ENCODE measurements at places on chromosomes 5 and 9. TPM values are rescaled to one million over a fixed set of nuclear protein-coding genes. Genes with fewer than 3 reads are reported as not detected.

Gene PAPPA
- 0.09 TPM for total RNA-seq

Gene TAF7
- total RNA-seq = 85.3 TPM

GRCh38 chr9:682633-683508 lies 158.6 kb upstream of the DMRT1 start:
- DNase-seq = no peak
- H3K36me3 ChIP-seq = no peaks in the 10 kb centered on the region
- H3K4me1 ChIP-seq = peaks cover under 1% of the 10 kb centered on the region
- H3K4me3 ChIP-seq = no peak overlapping the region
- no peak overlapping the region for H3K27ac ChIP-seq
- no peaks in the 10 kb centered on the region for H3K27me3 ChIP-seq

DNA sequence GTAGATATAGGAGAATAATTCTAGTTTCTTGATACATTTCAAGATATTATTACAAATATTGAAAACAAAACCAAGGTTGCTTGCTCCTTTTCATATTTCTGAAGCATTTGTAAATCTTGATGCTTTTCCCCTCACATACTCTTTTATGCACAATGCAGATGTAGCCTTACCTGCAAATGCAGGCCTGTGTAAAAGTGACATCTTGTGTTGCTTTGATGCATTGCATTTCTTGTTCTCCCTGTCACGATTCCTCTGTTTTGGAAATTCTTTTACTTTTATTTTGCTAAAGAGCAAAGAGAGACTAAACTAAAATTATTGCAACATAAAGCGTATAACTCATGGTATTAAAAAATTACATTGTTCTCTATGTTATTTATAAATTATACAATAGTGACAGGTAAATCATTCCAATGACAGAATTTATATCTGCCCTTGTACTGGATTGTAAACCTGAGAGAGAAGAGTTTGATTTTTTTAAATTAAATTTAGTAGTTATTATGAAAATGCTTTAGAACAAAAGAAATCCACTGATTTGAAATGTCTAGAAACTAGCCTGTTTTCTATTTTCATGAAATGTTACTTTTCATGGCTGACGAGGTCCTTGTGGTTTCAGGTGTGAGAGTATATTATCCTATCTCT lies 970.0 kb downstream of the MAT2B start:
- DNase-seq = no peak
- H3K4me1 ChIP-seq = no peaks in the 10 kb centered on the region
- no peaks in the 10 kb centered on the region for H3K27me3 ChIP-seq
- no peak overlapping the region for H3K4me3 ChIP-seq

- no peak overlapping the region for H3K27ac ChIP-seq
- H3K4me1 ChIP-seq = no peaks in the 10 kb centered on the region
- H3K27me3 ChIP-seq = no peaks in the 10 kb centered on the region
- no peaks in the 10 kb centered on the region for H3K36me3 ChIP-seq
- no peak for DNase-seq
- H3K4me3 ChIP-seq = no peak overlapping the region
Observed at GRCh38 chr9:92494856-92495255, 12.6 kb upstream of the ASPN start.

DNA sequence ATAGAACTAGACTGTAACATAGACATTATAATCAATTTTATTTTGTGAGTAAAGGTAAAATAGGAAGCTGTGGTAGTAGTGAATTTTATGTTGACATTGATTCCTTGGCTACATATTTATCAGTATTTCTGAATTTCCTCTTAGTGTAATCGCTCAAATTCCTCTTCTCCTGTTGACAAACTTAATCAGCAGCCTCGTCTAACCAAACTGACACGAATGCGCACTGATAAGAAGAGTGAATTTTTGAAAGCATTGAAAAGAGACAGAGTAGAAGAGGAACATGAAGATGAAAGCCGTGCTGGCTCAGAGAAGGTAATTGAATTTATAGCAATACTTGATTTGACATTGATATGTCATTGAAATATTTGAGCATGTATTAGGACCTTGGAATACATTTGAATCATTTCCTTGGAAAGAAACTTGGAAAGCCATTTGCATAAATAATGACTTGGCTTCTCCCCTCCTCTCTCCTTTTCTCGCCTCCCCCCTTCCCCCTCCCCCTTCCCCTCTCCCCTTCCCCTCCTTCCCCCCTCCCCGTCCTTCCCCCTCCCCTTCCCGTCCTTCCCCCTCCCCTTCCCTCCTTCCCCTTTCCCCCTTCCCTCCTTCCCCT lies 75.5 kb downstream of the GPBP1 start:
- no peak overlapping the region for H3K4me3 ChIP-seq
- no peaks in the 10 kb centered on the region for H3K27me3 ChIP-seq
- H3K36me3 ChIP-seq = peaks cover 6% of the 10 kb centered on the region
- no peak overlapping the region for H3K27ac ChIP-seq
- no peak for DNase-seq

DNA sequence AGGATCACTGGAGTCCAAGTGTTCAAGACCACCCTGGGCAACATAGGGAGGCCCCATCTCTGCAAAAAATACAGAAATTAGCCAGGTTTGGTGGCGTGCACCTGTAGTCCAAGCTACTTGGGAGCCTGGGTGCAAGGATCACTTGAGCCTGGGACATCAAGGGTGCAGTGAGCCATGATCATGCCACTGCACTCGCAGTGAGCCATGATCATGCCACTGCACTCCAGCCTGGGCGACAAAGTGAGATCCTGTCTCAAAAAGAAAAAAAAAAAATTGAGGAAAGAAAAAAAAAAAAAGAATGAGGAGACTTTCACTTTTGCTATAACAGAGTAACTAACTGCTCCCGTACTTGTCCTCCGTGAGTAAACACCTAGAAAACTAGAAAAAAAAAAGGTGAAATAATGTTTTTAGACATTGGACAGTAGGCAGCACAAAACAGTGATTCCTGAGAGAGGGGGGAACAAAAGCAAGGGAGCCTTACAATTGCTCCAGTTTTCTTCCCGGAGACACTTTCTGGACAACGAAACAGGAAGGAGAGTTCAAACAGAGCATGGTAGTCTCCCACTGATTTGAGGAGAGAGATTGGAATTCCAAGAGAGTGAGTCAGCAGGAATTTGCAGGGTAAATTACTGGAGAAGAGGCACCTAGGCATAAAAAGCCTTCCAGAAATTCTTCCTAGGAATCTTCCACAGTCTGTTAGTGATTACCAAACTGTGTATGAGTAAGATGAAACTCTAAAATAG lies 6.9 kb upstream of the ZBTB5 start:
- H3K4me1 ChIP-seq = peaks cover 4% of the 10 kb centered on the region
- no peaks in the 10 kb centered on the region for H3K36me3 ChIP-seq
- DNase-seq = no peak
- H3K4me3 ChIP-seq = no peak overlapping the region
- peaks cover 8% of the 10 kb centered on the region for H3K27me3 ChIP-seq
- H3K27ac ChIP-seq = no peak overlapping the region

DNA sequence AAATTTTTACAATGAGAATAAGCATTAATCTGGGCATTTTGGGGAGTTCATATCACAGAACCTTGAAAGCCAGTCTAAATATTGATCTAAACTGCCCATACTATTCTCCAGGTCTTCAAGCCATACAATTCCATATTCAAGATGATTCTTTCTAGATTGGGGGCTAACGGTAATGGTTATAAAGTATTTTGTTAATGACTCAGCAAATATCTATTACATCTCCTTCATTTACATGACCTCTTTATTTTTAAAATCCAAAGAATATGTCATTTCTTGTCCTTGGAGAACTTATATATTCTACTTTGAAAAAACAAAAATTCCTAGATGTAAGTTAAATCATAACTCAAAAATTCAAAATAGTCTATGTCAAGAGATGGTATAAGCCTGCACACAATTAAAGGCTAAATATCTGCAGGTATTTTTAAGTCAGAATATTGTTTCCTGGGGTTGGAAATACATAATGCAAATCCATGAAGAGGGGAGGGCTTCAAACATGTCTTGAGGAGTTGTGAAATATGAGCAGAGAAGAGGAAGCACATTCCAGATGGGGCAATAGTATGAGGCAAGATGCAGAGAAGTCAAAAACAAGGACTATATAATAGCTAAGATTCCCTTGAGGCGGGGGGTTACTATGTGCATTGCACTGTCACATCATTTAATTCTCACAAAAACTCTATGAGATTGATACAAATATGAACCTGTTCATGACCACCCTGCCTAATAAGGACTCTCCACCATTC lies 526.4 kb downstream of the NR2F1-AS1 start:
- H3K4me1 ChIP-seq = no peaks in the 10 kb centered on the region
- no peaks in the 10 kb centered on the region for H3K36me3 ChIP-seq
- H3K27ac ChIP-seq = no peak overlapping the region

DNA sequence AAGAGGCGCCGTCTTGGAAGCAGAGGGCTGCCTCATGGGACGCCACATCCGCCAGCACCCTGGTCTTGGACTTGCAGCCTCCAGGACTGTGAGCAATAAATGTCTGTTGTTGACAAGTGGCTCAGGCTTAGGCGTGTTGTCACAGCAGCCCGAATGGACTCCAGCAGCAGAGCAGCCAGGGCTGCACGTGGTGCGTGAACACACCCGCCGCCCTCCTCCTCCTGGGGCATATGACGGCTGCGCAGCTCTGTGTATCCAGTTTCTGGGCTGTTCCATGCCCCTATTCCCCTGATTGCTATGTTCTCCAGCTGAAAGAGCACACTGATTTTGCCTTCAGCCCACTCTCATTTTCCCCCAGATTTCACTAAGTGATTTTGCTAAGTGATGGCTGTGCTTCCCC lies 36.0 kb upstream of the CLPTM1L start:
- H3K27ac ChIP-seq = no peak overlapping the region
- H3K4me1 ChIP-seq = peaks cover 18% of the 10 kb centered on the region
- no peaks in the 10 kb centered on the region for H3K27me3 ChIP-seq

- H3K4me1 ChIP-seq = no peaks in the 10 kb centered on the region
- H3K27ac ChIP-seq = no peak overlapping the region
- H3K4me3 ChIP-seq = no peak overlapping the region
- peaks cover 44% of the 10 kb centered on the region for H3K27me3 ChIP-seq
Observed at GRCh38 chr5:135069016-135069770, 35.2 kb upstream of the PITX1 start.

- no peak for DNase-seq
- no peak overlapping the region for H3K27ac ChIP-seq
- H3K4me3 ChIP-seq = no peak overlapping the region
Observed at GRCh38 chr9:7273575-7273974, 515.8 kb downstream of the KDM4C start.

- no peaks in the 10 kb centered on the region for H3K27me3 ChIP-seq
- peaks cover 4% of the 10 kb centered on the region for H3K4me1 ChIP-seq
- H3K27ac ChIP-seq = no peak overlapping the region
- H3K4me3 ChIP-seq = no peak overlapping the region
- DNase-seq = no peak
Observed at GRCh38 chr9:94945197-94946144, 219.0 kb downstream of the AOPEP start.

DNA sequence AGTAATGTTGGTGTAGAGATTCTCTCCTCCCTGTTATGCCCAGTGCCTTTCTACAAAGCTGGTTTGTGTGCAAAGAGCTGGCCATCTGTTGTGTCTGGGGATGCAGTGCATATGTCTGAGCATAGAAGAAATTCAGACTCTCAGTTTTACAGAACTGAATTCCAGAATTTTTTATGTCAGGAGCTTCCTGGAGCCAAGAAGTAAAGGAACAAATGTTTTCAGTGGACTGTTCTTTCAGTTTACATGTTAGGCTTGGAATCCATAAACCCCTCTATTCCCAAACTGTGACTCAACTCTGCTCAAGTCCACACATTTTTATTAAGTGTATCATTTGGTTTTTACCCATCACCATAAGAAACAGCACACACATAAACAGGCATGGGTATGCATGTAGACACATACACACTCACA lies 366.0 kb downstream of the BRINP1 start:
- no peak overlapping the region for H3K4me3 ChIP-seq
- no peaks in the 10 kb centered on the region for H3K36me3 ChIP-seq
- H3K27me3 ChIP-seq = no peaks in the 10 kb centered on the region
- H3K27ac ChIP-seq = no peak overlapping the region
- DNase-seq = no peak

DNA sequence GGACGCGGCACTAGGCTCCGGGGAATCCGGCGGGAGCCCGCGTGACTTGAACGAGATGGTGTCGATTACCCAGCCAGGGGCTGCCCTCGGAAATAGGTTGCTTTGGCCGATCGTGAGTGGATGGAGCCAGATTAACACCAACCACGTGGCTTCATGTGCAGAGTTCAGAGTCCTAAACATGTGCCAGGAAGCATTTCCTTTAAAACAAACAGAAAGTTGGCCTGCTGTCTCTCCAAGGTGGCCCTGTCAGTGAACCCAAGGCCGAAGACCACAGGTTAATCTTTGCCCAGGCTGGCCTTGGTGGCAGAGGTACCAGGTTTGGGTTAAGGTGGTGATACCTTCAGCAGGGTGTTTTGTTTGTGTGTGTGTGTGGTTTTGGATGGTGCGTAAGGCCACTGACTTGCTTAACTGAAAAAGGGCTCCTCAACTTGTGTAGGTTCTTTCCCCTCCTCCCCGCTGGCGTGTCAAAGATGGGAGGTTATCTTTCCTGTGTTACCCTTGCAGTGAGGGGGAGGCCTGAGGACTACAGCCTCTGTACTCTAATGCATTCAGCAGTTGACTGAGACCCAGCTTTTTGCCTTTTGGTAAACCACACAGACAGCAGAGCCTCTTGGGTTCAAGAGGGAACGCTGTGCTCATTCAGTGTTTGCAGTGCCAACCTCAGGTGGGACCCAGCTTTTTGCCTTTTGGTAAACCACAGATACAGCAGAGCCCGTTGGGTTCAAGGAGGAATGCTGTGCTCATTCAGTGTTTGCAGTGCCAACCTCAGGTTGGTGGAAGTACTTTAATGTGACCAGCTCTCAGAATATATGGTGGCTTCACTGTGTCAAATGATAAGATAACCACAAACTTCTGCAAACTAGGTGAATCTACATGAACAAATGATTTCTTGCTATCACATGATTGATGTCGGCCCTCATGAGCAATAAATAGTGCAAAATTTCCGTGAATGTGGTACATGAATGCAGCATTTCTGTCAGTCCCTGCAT lies 1.4 kb downstream of the IQGAP2 start:
- H3K4me1 ChIP-seq = peaks cover 33% of the 10 kb centered on the region
- no peaks in the 10 kb centered on the region for H3K36me3 ChIP-seq
- H3K27me3 ChIP-seq = no peaks in the 10 kb centered on the region

DNA sequence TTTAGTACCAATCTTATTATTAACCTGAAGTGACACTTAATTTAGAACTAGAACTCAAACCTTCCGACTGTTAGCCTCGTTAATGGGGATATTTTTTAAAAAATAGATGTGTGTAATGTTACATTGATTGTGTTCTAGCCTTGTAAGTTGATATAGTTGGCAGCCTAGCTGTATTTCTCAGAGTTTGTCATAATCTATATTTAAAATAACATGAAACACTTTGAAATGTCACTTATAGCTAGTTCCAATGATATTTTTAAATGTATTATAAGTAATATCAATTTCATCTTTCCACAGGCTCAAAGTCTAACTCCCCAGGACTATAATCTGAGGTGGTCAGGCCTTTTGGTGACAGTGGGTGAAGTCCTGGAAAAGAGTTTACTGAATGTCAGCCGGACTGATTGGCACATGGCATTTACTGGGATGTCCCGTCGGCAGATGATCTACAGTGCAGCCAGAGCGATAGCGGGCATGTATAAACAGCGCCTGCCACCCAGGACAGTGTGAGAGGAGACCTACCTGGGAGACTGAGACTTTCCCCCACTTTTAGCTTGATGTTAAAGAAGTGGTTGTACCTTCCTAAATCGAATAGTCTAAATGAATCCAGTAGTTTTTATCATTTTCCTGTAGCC lies 34.1 kb downstream of the PRRC1 start:
- no peak overlapping the region for H3K27ac ChIP-seq
- H3K27me3 ChIP-seq = no peaks in the 10 kb centered on the region
- no peaks in the 10 kb centered on the region for H3K4me1 ChIP-seq
- H3K36me3 ChIP-seq = no peaks in the 10 kb centered on the region

- DNase-seq = no peak
- H3K27me3 ChIP-seq = no peaks in the 10 kb centered on the region
- H3K36me3 ChIP-seq = no peaks in the 10 kb centered on the region
- no peak overlapping the region for H3K4me3 ChIP-seq
Observed at GRCh38 chr5:78886341-78887230, 98.5 kb downstream of the ARSB start.

All from T-cell (primary cell).